ENCODE measurements at places on chromosomes 6 and 20.

DNA sequence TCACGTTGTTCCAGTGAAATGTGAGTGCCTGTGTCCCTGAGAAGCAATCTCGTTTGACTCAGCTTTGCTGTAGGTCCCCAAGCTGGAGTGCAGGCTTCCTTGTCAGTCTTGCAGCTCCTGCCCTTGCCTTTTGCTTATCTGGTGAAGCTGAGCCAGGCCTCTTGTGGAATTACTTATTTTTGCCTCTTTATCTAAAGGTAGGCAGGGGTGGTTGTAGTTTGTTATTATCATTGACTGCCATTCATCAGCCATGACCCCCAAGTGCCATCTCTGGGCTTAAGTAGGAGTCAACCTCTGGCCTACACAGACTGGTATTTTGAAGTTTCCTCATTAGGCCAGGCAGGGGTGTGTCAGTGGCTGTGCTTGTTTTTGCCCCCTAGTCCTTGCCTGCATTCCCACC is 2.1 kb downstream of the TMEM14B start:
- no peak for DNase-seq

DNA sequence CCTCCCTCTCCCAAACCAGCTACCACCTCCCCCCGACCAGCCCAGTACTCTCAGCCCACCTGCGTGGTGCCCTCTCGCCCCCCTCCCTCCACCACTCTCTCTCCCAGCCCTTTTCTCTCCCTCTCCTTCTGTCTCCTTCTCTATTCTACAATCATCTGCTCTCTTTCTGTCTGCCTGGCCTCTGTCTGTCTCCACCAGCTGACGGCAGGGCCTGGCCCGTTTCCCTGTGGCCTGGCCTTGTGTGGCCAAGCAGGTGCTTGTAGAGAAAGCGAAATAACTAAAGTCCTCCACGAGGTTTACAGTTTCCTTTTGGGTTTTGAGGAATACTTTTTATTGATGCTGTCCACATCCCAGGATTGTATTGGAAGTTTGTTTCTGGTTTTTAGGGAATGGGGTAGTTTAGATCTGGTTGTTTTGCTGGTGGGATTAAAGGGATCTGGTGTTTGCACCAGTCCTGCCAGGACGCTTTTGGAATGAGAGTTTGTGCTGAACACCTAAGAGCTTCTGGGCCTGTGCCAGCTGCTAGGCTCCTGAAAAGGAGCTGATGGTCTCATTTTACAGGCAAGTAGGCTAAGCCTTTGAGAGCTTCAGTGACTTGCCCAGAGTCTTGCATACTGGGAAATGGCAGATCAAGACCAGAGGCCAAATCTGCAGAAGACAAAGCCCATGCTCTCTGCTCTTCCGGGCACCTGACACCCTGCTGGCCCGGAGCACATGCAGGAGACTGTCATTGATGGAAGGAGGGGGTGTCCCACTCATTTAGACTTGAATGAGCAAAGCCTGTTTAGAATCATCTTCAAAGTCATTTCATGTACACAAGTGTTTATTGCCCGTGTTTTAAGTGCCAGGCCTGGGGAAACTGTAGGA is 161.7 kb downstream of the SYCP2 start:
- no peak for DNase-seq

DNA sequence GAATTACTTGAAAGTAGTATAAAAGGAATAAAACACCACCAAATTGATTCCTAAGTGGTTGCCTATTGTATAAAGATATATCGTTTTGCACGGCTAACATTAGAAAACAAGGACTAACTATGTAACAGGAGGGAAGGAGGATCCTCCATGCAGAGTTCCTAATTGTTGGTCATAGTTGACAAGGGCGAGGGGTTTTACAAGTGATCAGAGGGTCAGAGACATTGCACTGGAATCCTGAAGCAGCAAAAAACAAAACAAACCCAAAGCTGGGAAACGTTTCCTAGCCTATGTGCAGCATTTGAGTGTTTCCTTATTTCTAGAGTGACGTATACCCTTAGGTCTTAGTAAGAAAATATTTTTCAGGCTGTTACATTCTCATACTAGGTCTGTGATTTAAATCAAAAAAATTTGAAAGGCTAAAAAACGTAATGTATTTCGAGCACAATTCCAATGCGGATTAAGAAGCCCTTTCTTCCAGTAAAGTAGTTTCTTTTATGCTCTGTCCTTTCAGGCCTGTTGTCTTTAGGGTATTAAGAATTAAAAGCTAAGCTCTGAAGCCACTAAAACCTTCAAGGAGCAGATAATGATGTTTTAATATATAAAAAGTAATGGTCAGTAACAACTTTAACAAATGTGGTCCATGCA is 373.8 kb upstream of the MMS22L start:
- no peak for DNase-seq

GRCh38 chr6:65719101-65719500 is 12.1 kb upstream of the EYS start:
- no peak for DNase-seq

- no peak for DNase-seq
Observed at GRCh38 chr6:30135757-30136156, at the start of gene TRIM40. Gene TRIM40 (plus strand): TSS chr6:30136140. CDS start chr6:30137037, 897 bp downstream.

DNA sequence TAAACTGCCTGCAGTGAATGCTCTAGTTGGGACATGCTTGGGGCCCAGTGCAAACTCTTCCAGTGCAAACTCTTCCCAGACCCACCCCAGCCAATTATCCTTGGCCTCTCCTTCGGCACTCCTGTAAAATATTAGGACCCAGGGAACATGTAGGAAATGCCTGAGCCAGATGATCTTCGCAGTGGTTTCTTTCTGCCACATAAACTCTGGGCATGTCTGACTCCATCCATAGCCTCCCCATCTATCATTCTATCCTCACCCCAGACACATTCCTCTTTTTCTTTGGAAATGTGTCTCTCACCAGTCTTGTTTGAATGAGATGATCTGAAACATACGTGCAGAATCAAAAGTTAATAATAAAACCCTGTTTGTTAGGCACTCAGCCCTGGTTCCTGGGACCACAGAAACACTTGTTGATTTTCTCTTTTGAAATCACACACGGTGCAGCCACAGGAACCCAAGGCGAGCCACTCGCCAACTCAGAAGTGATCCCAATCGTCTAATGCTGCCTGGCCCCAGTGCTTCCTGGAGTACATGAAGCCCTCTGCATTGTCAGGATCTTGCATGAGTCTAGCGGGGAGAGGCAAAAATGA is 108.9 kb upstream of the CST7 start:
- DNase-seq = no peak

DNA sequence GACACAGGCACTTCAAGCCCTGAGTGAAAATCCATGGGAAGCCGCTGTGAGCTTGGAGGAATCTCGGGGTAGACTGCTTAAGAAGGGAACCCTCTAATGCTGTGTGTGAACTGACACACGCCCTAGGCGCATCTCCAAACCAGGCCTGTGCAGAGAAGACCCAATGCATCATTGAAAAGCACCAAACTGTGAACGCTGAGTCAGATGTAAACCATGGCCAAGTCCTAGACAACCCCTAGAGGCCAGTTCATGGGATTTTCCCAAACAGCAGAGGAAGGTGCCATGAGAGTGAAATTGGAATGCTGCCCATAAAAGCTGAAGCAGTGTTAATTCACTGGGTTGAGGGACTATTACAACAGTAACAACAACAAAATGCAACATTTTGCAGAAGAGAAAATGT is 296.5 kb downstream of the SMOC2 start:
- no peak for DNase-seq

DNA sequence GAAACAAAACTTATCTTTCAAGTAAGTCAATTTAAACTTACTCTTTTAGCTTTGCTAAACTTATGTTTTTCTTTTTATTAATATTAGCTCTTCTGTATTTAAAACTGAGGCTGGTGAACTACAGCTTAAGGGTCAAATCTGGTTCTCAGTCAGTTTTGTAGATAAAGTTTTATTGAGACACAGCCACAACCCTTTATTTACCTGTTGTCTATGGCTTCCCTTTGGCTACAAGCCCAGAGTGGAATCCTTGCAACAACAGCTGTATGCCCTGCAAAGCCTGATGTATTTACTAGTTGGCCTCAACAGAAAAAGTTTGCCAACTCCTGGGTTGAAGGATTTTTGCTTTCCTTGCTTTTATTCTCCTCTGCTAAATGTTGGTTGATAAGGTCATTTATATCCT is 491.4 kb upstream of the RNF217 start:
- no peak for DNase-seq

DNA sequence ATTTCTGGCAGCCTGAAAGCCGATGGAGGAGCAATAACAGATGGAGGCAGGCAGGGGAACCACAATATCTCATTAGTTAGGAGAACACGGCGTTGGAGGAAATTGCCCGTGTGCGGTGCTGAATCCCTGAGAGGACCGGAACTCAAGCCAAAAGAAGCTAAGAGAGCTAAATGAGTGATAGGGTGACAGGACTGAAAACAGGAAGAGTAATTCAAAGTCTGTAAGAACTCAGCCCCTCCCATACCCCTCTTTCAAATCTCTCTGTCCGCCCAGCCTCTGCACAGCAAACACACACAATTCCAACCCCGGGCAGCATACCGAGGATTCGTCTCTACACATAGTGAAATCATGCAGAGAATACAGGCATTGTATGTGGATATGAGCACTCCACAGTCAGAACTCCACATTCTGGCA is 2.6 kb upstream of the IPCEF1 start:
- no peak for DNase-seq

DNA sequence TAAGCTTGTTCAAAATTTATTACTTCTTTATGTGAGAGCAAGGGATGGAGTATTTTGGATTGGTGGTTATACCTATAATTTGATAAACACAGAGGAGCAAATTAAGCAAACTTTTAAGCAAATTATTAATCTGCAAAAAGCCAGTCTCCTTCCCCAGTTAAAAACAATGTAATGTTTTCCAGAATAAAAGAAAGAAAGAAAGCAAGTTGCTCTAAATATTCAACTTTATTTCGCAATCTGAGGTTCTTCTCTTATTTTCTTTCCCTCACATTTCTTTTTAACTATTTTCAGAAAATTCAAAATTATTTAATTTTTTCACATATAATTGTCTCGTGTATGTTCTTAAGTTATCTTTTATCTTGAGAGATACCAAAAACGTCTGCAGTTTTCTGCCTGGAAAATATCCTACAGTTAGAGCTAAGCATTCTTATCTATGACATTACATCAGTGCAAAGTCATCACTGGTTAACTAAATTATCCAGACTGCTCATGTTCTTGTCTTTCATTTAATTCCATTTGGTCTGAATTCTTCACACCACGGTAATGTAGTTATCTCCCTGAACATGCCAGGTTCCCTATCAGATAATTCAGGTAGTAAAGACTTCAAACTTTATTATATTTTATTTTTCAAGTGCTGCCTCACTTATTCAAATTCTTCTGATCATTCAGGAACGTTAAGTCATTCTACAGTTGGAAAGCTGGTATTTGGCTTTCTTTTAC is 3.3 kb upstream of the CNKSR3 start:
- no peak for DNase-seq

GRCh38 chr6:123681957-123682462 is 45.3 kb upstream of the TRDN start:
- DNase-seq = no peak

DNA sequence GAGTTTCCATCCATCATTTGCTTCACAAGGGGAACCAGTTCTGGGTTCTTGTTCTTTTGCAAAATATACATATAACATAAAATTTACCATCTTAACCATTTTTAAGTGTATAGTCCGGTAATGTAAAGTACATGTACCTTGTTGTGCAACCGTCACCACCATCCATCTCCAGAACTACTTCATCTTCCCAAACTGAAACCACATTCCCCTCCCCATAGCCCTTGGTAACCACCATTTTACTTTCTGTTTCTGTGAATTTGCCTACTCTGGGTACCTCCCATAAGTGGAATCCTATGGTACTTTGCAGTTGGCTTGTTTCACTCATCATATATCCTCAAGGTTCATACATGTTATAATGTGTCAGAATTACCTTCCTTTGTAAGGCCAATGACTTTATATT is 70.3 kb upstream of the DSP start:
- no peak for DNase-seq

DNA sequence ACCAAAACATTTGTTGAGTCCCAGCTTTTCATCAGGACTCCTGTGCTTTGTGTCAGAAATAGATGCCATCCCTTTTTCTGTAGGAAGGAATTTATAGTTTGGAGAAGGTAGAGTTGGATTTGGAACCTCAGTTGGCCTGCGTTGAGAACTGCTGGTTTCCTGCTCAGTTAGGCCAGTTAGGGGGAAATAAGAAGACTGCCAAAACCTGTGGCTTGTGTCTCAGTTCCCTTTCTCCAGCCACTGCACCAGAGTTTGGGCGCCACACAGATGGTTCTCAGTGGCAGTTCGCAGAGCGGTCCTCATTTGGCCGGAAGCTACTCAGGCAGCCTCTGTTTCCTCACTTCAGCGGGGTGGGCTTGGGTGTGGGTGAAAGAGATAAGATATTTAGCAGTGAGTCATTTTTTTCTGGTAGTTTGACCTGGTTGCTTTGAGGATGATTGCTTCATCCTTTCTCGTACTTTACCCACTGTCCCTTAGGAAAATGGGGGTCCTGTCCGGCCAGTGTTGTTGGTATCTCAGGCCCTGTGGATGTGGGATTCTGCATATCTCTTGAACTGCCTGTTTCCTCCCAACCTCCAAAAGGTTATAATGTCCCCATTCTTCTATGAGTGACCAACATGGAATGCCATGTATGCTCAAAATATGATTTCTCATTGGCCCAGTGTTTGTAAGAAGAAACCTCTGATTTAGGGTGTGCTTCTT is 53.7 kb downstream of the JARID2 start:
- no peak for DNase-seq

GRCh38 chr6:15473741-15474161 is 189.1 kb downstream of the DTNBP1 start:
- peak; percentile 64 for DNase-seq

- no peak for DNase-seq
Observed at GRCh38 chr20:41171736-41172295, 34.5 kb downstream of the PLCG1 start.

GRCh38 chr6:154673919-154674318 is 59.3 kb upstream of the SCAF8 start:
- DNase-seq = no peak
